ENCODE measurements at places on chromosomes 5 and 9.

- DNase-seq = no peak
Observed at GRCh38 chr5:14118551-14119320, 24.4 kb upstream of the TRIO start.

DNA sequence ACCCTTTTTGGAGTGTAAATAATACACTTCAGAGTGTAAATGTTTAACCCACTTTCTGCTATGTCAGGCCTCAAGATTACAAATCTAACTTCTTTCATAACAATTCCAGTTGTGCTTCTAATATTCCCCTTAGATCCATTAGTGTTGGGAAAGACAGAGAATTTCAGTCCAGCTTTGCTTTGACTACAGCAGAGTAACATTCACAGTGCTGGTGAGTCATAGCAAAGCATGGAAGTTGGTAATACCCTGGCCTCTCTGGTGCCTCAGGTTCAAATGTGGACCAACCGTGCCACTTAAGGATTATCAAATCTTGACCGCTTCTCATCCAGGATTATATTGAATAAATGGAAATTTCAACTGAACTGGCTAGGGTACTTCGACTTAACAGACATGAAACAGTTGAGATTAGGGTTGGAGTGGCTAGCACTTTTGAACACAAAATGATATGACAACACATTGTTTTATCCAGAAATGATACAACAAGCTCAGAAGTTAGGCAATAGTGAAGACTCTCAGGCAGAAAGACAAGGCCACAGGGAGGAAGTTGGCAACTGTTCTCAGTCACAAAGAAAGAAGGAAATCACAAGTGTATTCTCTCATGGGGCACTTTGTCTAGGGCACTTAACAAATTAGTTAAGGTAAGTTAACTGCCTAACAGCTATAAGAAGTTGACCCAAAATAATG lies 24.4 kb upstream of the RASA1 start:
- no peak for DNase-seq

GRCh38 chr9:98708103-98708932 lies 417 bp downstream of the GABBR2 start:
- DNase-seq = no peak

DNA sequence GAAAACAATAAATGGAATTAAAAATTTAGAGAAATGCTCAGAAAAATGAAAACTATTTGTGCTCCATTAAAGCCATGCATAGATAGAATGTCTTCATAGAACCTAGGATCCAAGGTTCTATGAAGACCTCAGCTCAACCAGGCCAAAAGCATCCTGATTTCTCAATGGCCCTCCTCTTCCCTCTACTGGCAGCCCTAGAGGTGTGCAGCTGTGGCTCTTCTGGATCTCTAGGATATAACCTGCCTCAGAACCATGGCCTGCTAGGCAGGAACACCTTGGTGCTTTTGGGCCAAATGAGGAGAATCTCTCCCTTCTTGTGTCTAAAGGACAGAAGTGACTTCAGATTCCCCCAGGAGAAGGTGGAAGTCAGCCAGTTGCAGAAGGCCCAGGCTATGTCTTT lies 15.1 kb downstream of the IFNA1 start:
- no peak for DNase-seq

DNA sequence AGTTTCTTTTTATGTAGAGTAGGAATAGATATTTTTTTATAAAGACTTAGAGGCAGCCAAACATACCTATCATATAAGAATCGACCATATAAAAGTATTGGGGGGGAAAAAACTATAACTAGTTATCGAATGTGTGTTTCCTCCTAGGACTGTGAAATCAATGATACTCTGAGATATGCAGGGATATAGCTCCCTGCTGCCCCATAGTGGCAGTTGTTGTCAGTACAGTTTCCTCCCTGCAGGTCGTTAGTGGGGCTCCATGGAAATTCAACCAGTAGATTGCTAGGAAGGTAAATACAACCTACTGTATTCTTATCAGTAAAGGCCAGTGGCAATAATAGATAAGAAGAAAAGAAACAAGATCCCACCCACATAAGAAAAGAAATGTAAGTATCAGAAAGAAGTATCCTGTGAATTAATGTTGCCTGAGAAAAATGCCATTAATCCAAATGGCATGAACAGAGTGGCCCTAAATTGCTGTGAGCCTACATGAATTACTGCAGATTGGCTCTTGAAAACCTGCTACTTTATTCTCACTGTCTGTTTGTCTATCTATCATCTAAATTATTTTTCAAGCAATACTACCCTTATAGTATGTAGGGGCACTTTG lies 136.9 kb upstream of the FBN2 start:
- DNase-seq = no peak

DNA sequence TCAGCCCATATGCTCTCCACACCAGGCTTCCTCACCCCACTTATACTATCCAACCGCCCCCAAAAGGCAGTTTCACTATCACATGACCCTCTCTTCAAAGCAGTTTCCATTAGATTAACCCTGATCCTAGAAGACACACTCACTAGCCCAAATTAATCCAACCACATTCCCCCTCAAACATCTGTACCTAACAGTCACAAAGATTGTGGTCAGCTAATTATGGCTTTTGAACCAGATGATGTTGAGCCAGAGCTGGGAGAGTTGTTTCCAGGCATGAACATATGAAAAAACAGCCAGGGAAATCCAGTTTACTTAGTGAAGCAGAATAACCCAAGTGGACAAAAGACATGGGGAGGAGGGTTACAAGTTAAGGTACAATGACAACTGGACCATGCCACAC lies 131.2 kb downstream of the SPOCK1 start:
- no peak for DNase-seq

DNA sequence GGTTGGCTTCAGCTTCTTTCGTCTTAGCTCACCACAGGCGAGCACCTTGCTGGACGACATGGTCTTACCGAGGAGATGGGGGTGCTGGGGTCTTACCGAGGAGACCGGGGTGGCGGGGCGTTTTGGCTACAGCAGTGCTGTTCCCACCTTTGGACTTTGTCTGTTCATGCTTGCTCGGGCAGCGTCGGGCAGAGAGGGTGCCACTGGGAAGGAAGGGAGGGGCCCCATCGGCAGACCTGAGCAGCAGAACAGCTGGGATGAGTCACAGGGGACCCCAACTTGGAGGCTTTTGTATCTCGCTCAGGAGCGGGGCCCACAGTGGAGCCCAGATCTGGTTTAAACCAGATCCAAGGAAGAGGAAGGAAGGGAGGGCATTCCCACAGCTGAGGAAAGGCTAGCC lies 106.0 kb upstream of the CACNA1B start:
- DNase-seq = no peak

- no peak for DNase-seq
Observed at GRCh38 chr5:174418809-174419539, 305.4 kb upstream of the MSX2 start.

DNA sequence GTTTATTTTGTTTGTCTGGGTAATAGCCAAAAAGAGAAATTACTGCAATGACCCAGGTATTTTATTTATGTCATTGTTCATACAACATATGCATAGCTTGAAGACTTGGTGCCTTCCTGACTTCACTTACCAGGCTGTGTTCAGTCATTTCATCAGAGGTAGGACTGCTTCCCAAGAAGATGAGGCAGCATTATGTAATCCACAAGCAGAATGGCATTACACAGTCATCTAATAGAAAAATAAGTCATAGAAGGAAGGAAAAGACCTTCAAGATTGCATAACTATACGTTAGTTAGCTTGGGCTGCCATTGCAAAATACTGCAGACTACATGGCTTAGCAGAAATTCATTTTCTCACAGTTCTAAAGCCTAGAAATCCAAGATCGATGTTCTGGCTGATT lies 167.5 kb downstream of the NMUR2 start:
- no peak for DNase-seq

DNA sequence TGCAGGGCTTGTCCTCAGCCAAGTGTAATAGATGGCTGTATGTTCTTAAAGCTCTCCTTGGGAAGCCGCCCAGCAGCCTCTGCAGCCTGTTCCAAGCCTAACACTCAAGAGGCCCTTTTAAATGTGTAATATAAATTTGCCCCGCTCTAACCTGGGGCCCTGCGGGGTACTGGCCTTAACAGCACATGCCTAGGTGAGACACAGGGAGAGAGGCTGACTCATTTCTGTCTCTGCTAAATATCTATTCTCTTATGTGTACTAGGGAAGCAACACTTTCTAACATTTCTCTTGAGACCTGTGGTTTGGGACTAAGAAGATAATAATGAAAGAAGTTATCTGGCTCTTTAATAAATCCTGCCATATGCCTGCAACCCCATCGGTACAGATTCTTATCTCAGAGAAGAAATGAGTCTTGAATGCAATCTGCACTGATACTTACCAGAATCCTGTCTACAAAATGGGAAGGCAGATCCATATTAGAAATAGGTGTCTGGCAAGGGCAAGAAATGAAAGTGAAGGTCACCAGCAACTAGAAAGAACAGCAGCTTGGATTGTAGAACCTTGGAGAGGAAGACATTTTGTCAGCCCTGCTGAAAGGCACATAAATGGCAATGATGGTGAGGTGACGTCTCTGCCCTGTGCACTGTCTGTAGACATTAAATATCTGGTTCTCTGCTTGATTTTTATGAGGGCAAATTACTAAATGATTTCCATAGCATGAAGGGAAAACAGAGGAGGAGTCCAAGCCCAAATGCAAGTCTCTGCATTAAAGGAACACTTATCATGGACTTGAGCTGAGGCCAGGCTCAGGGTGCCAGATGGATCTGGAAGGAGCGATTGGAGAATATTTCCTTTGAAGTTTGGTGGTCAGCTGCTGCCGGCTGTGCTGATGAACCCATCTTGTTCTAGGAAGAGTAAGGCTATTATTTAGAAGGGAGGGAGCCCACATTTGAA lies 14.5 kb upstream of the TGFBI start:
- DNase-seq = no peak

- DNase-seq = no peak
Observed at GRCh38 chr5:176793736-176794135, 16.6 kb upstream of the UNC5A start.
